ENCODE measurements at places on chromosomes 7 and 10.

- DNase-seq = no peak
Observed at GRCh38 chr7:8499128-8499527, 65.7 kb downstream of the NXPH1 start.

- DNase-seq = peak; percentile 98
Observed at GRCh38 chr7:1458683-1459511, at the start of gene MICALL2. MICALL2 (minus strand) TSS chr7:1459470; CDS start chr7:1459326, 144 bp downstream.

DNA sequence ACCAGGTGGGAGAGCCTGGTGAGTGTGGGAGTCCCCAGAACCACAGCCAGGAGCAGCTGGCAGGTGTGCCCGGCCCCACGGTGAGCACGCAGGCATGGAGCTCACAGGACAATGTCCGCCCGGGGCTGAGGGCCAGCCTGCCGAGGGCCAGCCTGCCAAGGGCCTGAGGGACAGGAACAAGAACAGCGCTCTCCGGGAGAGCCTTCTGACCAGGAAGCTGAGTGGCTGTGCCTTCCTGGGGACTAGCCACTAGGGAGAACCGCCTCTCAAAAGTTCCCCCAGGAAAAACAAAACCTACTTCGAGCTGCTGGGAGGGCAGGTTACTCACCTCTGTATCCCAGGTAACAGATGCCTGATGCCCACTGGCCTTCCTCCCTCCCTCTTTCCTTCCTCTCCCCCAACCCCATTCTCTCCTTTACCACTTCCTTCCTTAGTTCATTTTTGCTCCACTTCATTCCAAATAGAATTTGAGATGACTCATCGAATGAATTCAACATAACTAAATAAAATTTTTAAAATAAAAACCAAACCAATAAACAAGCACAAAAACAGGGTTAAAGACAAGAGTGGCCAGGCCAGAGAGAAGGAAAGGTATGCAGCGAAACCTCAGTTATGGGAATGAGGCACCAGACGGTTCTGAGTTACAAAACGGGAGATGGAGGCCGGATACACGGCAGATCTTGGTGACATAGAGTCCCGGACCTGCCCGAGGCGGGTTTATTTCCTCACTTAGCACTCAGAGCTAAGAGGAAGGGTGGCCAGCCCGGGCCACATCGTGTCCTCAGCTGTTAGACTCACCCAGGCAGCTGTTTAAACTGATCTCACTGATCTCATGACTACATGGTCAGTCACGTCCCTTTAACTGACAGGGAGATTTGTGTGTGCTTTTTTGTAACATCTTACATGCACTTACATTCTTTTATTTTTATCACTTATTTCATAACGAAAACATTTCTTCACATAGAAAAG lies 128.5 kb downstream of the TNS3 start:
- peak; percentile 81 for DNase-seq

- DNase-seq = no peak
Observed at GRCh38 chr10:117689566-117689965, 147.0 kb downstream of the EMX2 start.

DNA sequence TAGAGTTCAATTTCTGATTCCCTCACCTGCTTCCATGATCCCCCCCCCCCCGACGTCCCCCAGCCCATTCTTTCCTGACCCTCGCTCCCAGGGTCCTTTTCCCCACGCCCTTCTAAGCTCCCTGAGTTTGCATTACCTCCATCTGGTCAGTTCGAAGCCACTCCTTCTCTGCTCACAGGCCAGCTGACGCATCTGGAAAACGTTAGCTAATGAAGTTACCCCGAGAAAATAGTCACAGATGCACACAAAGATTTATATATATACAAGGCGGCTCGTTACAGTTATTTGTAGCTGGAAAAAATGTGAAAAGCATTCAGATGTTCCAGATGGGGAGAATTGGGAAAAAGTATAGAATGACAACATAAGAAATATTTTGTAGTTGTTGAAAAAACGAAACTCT lies 630.0 kb upstream of the FOXK1 start:
- no peak for DNase-seq

- DNase-seq = no peak
Observed at GRCh38 chr7:39709029-39709428, 85.7 kb downstream of the RALA start.
